Effector CD4-positive, alpha-beta T cell (primary cell): ENCODE measurements at places on chromosomes 3 and 15.

GRCh38 chr15:34753236-34753894 lies 1.4 kb downstream of the GJD2 start:
- no peak for DNase-seq

DNA sequence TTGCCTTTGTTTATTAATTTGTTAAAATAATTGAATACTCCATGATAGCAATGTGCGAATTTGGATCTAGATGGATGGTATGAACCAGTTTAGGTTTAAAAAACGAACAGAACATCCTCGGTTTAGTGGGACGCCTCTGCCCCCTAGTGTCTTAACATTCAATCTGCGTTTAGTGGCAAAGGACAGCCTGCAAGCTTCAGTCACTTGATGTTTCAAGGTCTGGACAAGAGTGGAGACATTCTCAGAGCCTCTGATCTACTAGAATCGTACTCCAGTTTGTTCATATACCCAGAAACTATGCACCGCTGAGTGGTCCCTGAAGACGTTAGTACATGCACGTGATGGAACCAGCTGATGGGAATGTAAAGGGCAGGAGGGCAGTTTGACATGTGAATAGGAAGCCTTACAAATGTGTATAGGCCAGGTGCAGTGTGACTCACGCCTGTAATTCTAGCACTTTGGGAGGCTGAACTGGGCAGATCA lies 17.8 kb upstream of the ATP13A4 start:
- DNase-seq = peak; percentile 16

- DNase-seq = no peak
These were observed 14.1 kb downstream of the MYLK start for GRCh38 chr3:123870033-123870432.

- no peak for DNase-seq
These were observed 1.1 kb downstream of the PRRT3 start for GRCh38 chr3:9951126-9951525.

DNA sequence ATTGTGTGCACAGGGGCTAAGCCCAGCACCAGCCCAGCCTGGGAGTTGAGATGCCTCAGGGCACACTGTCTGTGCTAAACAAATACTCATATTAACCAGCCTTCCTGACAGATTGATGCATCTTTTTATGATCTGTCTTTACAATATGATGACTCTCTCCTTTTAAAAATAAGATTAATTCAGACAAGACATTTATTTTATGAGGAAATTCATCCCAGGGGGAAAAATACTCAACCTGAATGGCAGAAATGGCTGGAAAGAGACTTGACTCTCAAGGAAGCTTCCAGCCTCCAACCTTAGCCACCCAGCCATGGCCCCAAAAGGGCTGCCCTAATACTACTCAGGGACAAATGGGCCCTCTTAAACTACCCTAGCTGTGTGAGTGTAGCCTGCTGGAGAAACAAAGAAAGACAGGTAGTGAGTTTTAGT lies 46.9 kb downstream of the NOX5 start:
- DNase-seq = no peak

GRCh38 chr15:85044251-85044853 lies 62.7 kb downstream of the PDE8A start:
- DNase-seq = peak; percentile 29

DNA sequence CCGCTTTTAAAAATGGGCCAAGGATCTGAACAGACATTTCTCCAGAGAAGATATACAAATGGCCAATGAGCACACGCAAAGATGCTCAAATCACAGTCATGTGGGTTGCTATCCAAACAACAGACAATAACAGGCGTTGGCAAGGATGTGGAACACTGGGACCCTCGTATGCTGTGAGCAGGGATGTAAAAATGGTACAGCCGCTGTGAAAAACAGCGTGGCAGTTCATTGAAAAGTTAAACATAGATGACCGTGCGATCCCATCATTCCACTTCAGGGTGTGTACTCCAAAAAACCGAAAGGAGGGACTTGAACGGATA lies 6.7 kb upstream of the LRRC15 start:
- no peak for DNase-seq

- DNase-seq = no peak
These were observed 168.0 kb downstream of the FOXB1 start for GRCh38 chr15:60172143-60172542.

- DNase-seq = no peak
These were observed 14.5 kb upstream of the ISLR start for GRCh38 chr15:74158855-74159650.

DNA sequence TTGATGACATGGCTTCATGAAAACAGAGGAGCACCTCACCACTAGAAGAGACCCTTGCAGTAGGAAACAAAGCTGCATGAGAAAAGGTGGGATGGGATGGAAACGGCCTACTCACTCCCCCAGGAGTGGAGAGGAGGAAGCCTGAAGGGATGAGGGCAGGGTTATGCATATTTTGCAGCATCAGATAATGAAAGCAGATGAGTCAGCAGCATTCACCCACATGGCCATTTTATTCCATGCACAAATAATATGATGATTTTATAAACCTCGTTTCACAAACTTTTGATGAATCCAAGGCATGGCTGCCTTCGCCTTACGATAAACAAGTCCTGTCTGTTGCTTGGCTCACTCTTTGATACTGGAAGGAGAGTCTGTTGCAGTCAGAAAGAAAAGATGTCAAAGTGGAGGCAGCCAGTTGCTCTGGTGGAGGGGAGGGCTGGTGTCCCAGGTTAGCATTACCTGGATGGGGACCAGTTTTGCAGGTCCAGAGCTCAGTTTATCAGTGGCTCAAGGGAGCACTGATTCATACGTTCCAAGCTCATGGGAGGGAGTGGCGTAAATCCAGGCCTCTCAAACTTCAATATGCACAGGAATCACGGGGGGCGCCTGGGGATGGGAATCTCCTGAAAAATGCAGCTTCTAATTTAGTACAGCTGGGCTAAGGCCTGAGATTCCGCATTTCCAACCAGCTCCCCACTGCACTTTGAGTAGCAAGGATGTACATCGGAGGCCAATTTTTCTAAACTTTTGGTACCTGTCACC lies 9.2 kb upstream of the EHD4 start:
- DNase-seq = no peak

DNA sequence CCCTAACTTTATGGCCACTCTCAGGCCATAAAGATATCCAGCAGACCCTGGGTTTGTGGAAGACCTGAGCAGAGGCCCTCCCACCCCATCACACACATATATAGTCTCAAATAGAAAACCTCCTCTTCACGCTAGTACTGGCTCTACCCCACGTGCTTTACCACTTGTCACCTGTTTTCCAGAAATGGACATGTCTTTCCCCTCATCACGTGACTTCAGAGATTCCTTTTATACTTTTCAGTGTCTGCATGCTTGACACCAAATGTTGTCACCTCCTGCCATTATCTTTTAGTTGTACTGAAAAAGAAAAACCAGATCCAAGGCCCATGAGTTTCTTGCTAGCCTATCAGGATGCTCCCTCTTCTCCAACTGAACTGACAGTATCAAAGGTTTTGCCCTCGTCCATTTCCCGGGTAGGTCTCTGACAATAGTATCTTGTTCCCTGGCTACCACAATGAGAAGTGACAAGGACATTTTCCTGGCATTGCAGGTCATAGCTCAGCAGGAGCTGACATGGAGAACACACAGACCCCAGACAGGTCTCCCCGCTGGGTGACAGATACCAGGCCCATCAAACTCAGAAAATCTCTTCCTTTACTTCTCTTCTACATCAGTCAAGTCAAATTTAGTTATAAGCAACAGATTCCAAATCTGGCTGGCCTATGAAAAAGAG lies 650.0 kb upstream of the CFAP20DC start:
- DNase-seq = no peak

- no peak for DNase-seq
These were observed 79.0 kb downstream of the CHD2 start for GRCh38 chr15:92979011-92979701.

GRCh38 chr15:65839354-65839901 lies 29.9 kb upstream of the RAB11A start:
- DNase-seq = no peak
